Naive thymus-derived CD8-positive, alpha-beta T cell (primary cell): ENCODE measurements at places on chromosomes 6 and 20. TPM values are rescaled to one million over a fixed set of nuclear protein-coding genes. Genes with fewer than 3 reads are reported as not detected.

DNA sequence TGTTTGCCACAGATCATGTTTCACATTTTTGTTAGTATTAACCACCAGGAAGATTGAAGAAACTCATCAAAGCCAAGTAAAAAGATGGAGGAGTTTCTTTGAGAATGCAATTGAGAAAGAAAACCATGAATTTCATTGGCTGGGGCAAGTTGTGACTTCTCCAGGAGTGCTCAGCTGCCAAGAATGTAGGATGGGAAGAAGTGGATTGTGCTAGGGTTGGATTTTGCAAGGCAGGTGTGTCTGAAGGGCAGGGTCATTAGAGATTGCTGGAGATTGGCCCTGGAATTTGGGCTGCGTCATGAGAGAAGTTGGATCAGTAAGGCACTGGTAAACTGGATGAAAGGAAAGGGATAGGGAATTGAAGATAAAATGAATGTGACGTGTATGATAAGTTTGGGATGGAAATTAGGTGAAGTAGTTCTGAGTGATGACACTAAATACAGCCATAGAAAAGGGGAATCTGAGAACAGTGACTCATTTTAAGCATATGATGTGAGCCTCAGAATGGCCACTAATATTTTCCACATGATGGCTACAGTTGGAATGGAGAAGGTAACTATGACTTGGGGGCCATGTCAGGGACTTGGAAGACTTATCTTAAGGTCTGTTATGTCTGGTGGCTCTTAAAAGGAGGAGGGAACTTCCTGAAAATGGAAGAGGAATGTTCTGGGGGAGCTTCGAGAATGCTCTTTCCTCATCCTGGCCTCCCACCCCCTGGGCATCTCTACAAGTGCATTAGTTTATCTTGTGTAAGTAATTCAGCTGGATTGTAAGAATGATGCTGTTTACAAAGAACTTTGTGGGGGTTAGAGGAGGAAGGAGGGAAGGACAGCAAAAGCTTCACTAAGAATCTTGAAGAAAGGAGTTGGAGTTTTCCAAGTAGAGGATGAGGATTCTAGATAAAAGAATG lies 27.8 kb upstream of the ERVFRD-1 start:
- no peak for DNase-seq

GRCh38 chr20:6421321-6422248 lies 298.8 kb upstream of the FERMT1 start:
- DNase-seq, result no peak

DNA sequence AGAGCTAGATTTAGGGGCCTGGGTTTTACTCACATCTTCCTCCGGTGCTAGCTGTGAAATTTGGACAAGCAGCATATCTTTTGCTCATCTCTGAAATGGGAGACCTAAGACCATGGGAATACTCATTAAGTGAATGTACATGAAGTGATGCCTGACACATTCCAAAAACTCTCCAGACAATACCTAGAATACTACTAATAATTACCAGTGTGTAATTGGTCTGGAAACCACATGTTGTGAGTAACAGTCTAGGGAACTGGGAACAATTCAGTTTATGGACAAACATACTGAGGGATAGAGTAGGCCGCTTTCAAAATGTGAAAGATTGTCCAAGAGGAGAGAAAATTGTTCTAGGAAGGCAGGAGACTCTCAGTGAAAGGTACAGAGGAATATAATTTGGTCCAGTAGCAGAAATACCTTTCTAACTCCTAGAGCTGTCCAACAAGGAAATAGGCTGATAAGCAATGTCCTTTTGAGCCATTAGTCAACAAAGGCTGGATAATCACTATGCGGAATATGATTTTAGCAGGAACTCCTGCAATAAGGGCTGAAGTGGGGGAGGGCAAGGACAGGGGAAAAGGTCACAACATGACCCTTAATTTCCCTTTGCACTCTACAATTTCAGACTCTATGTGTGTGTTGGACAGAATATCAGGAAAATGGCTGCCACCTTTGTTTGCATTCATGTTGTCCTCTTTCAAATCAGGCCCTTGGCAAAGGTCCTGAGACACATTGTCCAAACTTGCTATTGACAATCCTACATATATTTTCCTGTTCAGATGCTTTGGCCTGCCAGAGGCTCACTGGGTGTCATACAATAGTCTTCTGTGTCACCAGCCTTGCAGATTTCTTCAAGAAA lies 315.4 kb downstream of the PLCB1 start:
- no peak for DNase-seq

RAET1G gene
- not detected for polyA plus RNA-seq

ACSS2 gene
- 10.9 TPM for polyA plus RNA-seq

- DNase-seq, result no peak
Observed at GRCh38 chr6:12238219-12238618, 51.9 kb upstream of the EDN1 start.

DNA sequence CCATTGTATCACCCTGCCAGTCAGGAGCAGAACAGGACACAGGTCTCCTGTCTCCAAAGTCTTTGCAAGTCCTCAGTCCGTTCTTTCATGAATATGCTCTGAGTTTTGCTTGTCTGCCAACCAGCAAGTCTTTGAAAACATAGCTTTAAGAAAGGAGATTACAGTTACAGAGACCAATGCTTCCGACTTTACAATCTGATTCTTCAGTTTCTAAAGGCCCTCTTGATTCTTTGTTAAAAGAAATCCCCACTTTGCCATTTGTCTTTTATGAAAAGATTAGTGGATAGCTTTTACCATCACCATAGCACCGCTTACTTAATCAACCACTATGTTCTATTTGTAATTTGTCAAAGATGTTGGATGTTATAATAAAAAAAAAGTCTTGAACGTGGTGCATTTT lies 562.8 kb upstream of the BTBD3 start:
- DNase-seq, result no peak

GRCh38 chr20:60558486-60558885 lies 600.3 kb downstream of the CDH26 start:
- DNase-seq, result no peak

- no peak for DNase-seq
Observed at GRCh38 chr6:31575952-31576685, 754 bp downstream of the TNF start.

- DNase-seq, result no peak
Observed at GRCh38 chr20:58901488-58902402, 49.2 kb downstream of the GNAS start.

REM1 gene
- polyA plus RNA-seq, result not detected

GRCh38 chr6:9403736-9404135 lies 968.4 kb upstream of the SLC35B3 start:
- DNase-seq, result no peak

GRCh38 chr6:68252632-68253031 lies 382.4 kb upstream of the ADGRB3 start:
- no peak for DNase-seq

DNA sequence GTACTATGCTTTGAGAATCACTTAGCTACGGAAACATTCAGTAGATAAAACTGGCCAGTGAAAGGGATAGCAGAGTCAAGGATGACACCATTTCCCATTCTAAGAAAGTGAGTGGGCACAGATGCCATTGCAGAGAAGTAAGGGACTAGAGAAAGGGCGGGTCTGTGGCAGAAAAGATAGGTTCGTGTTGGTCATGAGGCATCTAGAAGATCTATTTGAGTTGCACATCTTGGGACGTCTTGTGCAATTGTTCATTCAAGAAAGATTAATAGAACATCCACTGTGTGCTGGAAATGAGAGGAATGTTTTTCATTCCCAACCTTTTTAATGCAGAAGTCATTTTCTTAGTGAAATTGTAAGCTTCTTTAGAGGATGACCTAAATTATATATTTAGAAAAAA lies 161.7 kb downstream of the PLCB1 start:
- DNase-seq, result no peak

- no peak for DNase-seq
Observed at GRCh38 chr6:166664135-166664534, 37.1 kb upstream of the RPS6KA2 start.

DNA sequence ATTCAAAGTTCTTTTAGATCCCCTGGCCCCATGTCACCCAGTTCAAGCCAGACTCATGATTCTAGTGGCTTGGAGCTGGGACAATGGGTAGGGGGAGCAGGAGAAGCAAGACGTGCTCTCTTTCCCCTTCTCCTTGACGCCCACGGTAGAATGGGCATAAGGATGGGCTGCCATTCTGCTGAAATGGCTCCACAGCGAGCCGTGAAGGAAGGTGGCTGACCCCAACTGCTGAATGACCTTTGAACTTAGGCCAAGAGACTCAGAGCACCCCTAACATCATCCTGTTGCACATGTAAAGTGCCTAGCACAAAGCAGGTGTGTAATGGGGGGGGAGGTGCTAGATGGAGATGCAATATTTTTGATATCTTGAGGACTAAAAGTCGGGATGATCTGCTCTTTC lies 15.8 kb upstream of the PTPN1 start:
- no peak for DNase-seq

DNA sequence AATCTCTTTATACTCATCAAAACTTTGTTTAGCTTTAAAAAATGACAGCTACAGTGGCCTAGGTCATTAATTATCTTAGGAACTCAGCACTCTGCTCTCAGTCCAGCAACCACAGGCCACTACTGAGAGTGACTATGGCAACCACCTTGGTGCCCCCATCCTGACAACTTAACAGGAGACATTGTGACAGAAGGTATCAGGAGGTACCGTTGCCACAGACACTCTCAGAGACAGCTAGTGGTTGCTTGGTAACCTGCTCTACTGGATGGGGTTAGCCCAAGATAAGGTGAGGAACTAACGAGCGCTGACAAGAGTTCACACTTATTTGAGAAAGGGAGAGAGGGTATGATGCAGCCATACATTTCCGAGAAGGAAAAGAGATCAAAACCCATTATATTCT lies 76.1 kb upstream of the TFAP2D start:
- DNase-seq, result no peak

- DNase-seq, result no peak
Observed at GRCh38 chr20:51678026-51678697, 90.0 kb downstream of the ATP9A start.

DYNLT2 gene
- polyA plus RNA-seq, result 0.35 TPM

GRCh38 chr6:78231002-78231401 lies 578.2 kb downstream of the MEI4 start:
- no peak for DNase-seq

- DNase-seq, result no peak
Observed at GRCh38 chr6:32112431-32112980, 3.4 kb upstream of the TNXB start.

GRCh38 chr6:141729146-141729545 lies 403.6 kb upstream of the GJE1 start:
- DNase-seq, result no peak

- no peak for DNase-seq
Observed at GRCh38 chr6:49813248-49813647, 26.2 kb upstream of the PGK2 start.

ZSCAN9 gene
- polyA plus RNA-seq, result 0.86 TPM

GPR6 gene
- not detected for polyA plus RNA-seq

- DNase-seq, result no peak
Observed at GRCh38 chr20:63172726-63173125, 43.2 kb downstream of the YTHDF1 start.

DNA sequence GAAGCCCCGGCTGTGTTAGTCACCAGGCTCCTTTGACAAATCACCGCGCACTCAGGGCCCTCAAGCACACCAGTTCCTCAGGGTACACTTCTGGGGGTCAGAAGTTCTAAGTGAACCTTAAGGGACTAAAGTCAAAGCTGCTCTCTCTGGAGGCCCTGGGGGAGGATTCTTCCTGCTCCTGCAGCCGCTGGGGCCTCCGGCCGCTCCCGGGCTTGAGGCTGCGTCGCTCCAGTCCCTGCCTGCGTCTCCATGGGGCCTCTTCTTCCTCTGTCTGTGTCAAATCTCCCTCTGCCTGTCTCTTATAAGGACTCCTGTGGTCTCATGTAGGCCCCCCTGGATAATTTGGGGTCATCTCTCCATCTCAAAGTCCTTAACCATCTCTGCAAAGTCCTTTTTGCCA lies 18.1 kb upstream of the GATA5 start:
- no peak for DNase-seq

PAK5 gene
- not detected for polyA plus RNA-seq

DNA sequence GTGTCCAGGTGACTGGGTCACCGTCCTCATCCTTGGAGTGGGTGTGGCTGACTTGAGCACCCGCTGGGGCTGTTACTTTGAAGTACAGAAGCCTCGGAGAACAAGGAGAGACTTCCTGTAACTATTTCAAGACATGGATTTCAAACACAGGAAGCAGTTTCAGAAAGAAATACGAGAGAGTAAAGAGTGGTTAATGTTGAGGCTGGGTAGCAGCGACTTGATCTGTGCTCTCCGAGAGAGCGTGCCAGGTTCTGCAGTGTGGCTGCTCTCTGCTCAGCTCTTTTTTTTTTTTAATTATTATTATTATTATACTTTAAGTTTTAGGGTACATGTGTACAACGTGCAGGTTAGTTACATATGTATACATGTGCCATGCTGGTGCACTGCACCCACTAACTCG lies 17.5 kb upstream of the EFCAB8 start:
- no peak for DNase-seq
